ENCODE measurements at places on chromosomes 12 and 14. TPM values are rescaled to one million over a fixed set of nuclear protein-coding genes. Genes with fewer than 3 reads are reported as not detected.

DNA sequence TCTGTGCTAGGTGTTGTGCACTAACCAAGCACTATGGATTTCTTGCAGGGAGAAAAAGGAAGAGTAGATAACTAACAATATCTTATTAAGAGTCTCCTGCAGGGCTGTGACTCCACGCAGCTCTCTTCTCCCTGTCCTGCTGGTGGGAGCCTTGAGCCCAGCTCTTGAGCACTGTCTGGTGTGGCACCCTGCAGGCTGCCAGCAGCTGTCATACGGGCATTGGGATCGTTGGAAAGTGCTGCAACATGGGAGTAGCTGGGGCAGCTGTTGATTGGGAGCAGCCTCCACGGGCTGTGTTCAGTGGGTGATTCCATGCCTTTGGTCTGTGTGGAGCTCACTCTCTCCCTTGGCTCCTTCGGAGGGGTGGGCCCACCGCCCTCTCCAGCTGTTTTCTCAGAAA, 125.3 kb downstream of the FBXL14 start:
- no peak for DNase-seq

LALBA gene
- total RNA-seq: not detected

DNA sequence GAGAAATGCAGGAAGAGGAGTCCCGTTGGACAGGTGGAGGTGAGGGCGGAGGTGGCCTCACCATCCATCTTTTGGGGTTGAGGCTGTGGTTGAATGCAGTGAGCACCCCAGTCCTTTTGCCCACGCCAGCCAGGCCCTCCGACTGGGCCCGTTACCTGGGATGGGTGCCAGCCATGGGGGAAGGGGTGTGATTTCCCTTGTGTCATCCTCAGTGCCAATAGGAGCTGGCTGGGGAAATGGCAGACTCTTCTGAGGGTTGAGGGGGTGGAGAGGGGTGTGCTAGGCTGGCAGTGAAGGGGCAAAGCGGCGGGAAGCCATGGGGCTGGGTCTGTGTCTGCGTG, 9.6 kb downstream of the KCNH3 start:
- no peak for DNase-seq

TMEM116 gene
- total RNA-seq: 6.7 TPM

GRCh38 chr14:35806006-35806907, 2.8 kb downstream of the RALGAPA1 start:
- no peak for DNase-seq

GRCh38 chr12:75842090-75842489, 189.5 kb downstream of the PHLDA1 start:
- no peak for DNase-seq

KIF21A gene
- total RNA-seq: 3.7 TPM

DNA sequence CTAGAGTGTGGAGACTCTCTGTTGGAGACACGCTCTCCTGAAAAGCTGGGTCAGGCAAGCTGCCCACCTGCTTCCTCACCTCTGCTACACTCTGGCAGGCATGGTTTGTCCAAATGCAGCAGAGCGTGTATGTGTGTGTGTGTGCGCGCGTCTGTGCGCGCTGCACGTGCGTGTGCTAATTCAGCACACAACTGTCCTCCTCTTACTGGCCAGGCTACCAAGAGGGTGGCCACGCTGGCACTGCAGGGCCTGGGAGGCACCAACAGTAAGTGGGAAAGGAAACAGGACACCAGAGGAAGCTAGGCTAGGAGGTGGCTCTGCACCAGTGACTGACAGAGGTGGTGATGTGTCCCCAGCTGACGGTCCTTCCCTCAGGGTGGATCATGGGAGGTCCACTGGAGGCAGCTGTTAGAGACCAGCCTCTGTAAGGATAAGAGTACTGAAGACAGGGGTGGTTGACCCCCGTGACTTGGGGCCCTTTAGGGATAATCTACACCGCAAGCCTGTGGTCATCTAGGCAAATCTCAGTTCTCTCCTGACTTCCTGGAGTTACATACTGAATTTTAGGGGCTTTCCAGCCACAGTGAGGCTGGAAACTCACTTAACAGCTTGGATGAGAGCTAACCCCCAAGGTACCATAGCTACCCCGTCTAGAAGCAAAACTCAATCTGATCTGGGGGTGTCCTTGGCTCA, 15.6 kb upstream of the TFCP2 start:
- no peak for DNase-seq

GRCh38 chr14:67582061-67582460, 18.0 kb downstream of the PIGH start:
- no peak for DNase-seq

DNA sequence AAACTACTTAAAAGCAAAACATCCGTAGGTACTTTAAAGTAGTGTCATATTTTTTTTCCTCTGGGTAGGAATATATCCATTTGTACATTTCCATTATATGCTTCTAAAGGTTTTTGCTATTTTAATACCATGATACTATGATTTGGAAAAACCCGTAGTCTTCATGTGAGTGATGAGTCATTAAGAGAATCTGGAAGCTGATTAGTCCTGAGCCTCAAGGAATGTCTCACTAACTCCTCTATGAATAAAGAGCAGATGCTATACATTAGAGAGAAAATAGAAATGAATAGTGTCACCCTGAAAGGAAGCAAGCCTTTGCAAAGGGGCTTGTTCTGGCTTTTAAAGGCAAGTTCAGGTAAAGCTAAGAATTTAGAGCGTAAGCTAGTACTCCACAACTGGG, 432.1 kb downstream of the CCDC91 start:
- peak; percentile 78 for DNase-seq

DNA sequence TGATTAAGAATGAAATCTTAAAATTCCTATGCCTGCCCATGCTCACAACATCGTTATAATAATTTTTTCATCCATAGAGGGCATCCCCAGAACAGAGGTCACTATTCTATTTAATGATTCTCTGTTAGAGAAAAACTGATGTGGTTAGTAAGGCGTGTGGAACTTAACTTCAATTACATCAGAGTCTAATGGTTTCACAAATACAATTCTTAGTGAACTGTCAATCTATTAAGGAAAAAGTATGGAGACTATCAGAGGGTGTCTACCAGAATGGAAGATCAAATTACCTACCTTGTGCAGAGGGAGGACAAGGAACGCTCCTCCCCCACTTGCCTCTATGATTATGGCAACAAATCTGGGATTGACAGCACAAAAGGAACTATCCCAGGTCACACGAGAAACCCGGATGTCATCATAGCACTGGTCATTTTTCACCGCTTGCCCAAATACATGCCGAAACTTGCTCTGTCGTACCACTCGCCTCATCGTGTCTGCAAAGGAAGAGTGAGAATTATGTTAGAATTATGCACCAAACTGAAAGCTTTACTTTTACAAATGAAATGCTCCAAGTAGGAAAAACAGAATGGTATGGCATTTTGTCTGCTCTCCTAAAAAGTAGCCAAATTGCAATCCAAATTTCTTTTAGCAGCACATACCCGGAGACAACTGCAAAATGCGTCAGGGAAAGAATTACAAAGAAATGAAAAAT, 30.3 kb downstream of the CORO1C start:
- DNase-seq: peak; percentile 44

- DNase-seq: no peak
Measured at GRCh38 chr12:27297566-27297965, 35.1 kb upstream of the BMAL2 start.

GRCh38 chr12:55765736-55766290, 22.9 kb downstream of the GDF11 start:
- no peak for DNase-seq

TAS2R30 gene
- 0.13 TPM for total RNA-seq

P2RX7 gene
- 0.54 TPM for total RNA-seq

PRKD1 gene
- total RNA-seq: 21.0 TPM

PNMA1 gene
- 18.2 TPM for total RNA-seq

- DNase-seq: no peak
Measured at GRCh38 chr12:56020423-56021184, at the start of gene IKZF4. Gene IKZF4 (plus strand): TSS chr12:56021043. CDS start chr12:56021494, 451 bp downstream.

- no peak for DNase-seq
Measured at GRCh38 chr14:65805113-65805473, 392.6 kb downstream of the FUT8 start.

GRCh38 chr12:98295681-98296080, 219.7 kb upstream of the TMPO start:
- peak; percentile 11 for DNase-seq

HOXC4 gene
- total RNA-seq: 2.2 TPM

RERGL gene
- 0.51 TPM for total RNA-seq

LIMA1 gene
- 284 TPM for total RNA-seq
